ENCODE measurements at places on chromosomes 1 and 21.
A peak's percentile ranks its signal among the peaks of the same experiment; 100 is the strongest.

DNA sequence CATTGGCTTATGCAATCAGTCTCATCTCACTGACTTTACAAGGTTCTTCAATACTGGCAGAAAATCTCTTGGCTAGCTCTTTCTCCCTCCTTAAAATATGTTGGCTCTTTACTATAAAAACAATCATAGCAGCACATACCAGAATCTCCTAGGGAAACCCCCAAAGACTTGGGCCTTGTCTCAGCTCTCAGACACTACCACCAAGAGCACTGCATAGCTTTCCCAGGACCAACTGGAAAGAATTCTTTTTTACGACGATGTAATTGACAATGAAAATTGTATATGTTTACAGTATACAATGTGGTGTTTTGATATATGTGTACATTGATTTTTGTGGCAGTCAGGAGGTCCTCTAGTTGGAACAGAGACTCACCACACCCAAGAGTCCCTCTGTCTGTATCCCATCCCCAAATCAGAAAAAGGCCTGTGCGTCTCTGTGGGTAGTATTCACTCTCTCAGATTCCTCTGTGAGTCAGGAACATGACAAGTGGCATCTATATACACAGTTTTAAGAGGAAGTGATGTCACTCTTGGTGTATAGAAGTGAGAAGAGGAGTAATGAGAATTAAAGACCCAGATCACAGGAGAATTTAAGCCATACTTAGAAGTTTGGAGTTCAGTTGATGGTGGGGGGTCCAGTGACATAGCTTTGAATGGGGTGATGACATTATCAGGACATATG, 21.1 kb downstream of the SMAP2 start:
- DNase-seq: no peak

DNA sequence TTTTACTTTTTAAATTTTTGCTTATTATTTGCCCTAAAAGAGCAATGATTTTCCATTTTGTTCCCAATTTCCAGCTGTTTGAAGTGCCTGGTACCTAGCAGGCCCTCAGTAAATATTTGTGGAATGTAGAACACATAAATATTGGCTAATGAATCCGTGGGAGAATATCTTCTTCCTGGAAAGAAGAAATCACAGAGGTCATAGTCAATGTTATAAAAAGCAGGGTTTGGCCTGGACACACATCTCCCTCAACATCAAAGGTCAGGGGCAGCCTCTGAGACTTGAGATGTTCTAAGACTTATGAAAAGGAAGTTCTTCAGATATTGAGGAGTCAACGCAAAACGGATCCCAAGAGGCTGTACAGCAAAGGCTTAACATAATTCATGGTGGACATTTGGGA, 358.1 kb downstream of the HHAT start:
- no peak for DNase-seq

DNA sequence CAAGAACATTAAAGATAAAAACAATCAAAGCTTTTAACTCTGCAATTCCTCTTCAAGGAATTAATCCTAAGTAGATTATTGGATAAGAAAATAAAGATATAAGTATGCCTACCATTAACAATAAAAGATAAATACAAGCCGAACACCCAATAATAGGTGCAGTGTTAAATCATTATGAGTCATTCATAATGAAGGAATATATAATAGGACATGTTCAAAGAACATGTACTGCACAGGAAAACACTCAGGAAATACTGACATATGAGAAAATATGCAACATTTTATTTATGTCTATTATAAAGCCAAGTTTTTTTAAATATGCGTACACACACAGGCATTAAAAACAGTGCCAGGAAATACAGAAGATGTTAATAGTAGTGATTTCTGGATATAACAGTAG, 11.1 kb upstream of the EXO1 start:
- no peak for DNase-seq

GRCh38 chr1:107782217-107782845, 182.6 kb downstream of the VAV3 start:
- DNase-seq: peak; percentile 27

GRCh38 chr1:145997016-145997717, 788 bp upstream of the TXNIP start:
- DNase-seq: no peak
